ENCODE measurements at places on chromosomes 4 and X. TPM values are rescaled to one million over a fixed set of nuclear protein-coding genes. Genes with fewer than 3 reads are reported as not detected.

- DNase-seq = no peak
These were observed 71.5 kb downstream of the AFF1 start for GRCh38 chr4:87006426-87006675.

GRCh38 chrX:39871648-39872047, 226.1 kb downstream of the BCOR start:
- no peak for DNase-seq

DNA sequence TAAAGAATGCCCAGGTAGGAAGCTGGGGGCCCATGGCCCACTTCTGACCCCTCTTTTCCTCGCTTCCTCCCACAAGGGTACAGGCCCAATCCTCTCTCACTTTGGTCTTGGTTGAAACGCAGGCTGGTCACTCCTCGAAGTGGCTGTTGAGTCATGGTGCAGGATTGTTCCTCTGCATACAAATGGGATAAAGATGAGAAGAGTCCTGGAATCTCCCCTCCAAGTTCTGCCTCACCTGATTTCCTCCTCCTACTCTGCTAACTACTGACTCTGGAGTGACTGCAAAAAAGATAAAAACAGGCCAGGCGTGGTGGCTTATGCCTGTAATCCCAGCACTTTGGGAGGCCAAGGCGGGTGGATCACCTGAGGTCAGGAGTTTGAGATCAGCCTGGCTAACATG, 1.7 kb downstream of the WDR45 start:
- no peak for DNase-seq

Gene UGT8
- 2.3 TPM for total RNA-seq

GRCh38 chrX:103538728-103539127, 19.4 kb upstream of the RAB40A start:
- no peak for DNase-seq

All from thoracic aorta (tissue), 2 donors.